Glutamatergic neuron (in vitro differentiated cells): ENCODE measurements at places on chromosomes 12 and 14.

DNA sequence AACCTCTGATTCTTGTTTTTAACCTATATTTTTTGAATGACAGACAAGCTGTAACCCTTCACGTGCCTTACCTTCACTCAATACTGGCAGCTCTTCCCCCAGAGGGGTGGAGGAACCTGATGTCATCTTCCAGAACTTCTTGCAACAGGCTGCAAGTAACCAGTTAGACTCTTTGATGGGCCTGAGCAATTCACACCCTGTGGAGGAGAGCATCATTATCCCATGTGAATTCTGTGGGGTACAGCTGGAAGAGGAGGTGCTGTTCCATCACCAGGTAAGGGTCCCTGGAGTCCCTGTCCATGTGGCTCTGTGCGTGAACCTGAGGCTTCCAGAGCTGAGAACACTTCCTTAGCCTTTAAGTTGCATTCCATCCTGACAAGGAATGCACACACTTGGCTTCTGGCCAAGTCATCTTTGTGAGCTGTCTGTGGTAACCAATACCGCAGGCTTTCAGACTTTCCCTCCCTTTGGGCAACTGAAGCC lies 22.7 kb downstream of the TRAFD1 start:
- DNase-seq, result no peak

- no peak for DNase-seq
Measured at GRCh38 chr14:78982551-78982950, 812.4 kb downstream of the NRXN3 start.

- no peak for DNase-seq
Measured at GRCh38 chr12:50936821-50937530, 15.4 kb upstream of the HIGD1C start.

DNA sequence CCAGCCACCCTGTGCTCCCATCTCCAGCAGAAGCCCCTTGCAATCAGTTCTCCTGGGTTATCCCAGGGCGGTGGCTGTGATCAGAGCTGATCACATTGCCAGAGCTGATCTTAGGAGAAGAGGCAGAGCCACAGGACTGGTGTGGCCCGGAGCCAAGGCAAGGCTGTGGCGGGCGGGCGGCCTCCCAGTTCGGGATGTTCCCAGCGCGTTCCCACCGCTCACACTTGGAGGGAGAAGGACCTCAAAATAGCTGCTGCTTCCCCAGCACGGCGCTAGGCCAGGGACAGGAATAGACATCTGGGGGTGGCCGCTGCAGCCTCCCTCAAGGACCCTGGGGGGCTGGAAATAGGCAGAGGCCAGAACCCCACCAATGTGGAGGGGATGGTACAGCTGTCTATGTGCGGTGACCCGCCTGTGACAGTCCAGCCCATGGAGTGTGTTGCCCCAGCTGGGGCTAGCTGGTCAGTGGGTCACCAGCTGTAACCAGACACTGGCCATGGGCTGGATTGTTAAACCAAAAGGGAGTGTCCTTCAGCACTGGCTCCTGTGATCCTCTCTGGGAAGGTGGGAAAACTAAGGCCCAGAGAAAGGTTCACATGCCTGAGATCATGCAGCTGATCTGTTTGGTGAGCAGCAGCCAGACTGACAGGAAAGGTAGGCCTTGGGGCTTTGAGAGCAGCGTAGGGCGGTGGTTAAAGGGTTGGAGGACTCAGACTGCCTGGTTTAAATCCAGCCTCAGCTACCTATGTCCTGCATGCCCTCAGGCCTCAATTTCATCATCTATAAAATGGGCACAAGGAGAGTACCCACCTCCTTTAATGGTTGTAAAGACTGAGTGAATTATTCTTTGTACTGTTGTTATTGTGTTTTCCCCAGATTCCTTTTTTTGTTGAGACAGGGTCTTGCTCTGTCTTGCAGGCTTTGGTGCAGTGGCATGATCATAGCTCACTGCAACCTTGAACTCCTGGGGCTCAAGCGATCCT lies 8.0 kb upstream of the POP5 start:
- DNase-seq, result no peak

GRCh38 chr12:10191865-10192264 lies 13.0 kb downstream of the TMEM52B start:
- DNase-seq, result no peak

- DNase-seq, result no peak
Measured at GRCh38 chr12:99810718-99811593, 163.4 kb downstream of the GARIN6 start.

- DNase-seq, result peak; percentile 40
Measured at GRCh38 chr12:27333403-27334009, 870 bp downstream of the BMAL2 start.

GRCh38 chr12:9037431-9037830 lies 48.1 kb downstream of the KLRG1 start:
- DNase-seq, result no peak

DNA sequence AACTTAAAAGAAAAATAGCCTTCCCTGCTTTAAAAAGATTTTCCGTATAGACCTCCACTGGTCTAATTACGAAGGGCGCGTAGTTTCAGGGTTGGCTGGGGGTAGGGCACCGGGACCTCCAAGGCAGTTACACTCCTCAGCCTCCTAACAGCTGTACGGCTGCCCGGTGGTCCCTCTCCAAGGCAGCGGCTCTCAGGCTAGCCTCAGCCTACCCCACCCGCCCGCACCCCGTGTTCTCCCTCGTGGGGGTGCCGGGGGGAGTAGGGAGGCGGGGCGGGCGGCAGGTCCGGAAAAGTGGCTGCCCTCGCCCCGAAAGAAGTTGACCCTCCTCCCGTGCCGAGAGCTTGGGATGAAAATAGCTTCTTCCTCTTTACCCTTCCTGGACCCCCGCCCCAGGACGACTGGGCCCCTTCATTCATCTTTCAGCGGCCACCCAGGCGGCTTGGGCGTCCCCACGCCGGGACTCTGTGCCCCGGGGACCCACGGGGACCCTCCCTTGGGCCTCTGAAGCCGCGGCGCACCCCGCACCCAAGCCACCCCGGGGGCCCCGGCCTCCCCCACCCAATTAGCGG lies 991 bp upstream of the RCOR1 start:
- peak; percentile 53 for DNase-seq

DNA sequence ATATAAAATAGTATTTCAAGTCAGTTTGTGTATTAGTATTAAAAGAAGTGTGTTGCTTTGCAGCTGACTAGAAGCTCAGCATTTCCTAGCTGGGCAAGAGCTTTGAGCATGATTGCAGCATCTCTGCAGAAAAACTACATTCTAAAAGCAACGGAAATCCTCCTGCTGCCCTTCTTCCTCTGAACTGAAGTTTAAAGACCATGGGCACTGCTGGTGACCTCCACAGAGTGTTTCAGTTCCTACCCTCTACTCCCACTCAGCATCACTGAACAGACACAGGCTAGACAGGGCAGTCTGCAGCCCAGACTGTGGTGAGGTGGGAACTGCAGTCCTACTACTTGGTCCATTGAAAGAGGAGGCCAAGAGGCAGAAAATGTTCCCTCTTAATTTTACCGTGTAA lies 59.0 kb downstream of the FAR2 start:
- DNase-seq, result no peak

- no peak for DNase-seq
Measured at GRCh38 chr12:100234591-100235304, 32.1 kb downstream of the DEPDC4 start.

DNA sequence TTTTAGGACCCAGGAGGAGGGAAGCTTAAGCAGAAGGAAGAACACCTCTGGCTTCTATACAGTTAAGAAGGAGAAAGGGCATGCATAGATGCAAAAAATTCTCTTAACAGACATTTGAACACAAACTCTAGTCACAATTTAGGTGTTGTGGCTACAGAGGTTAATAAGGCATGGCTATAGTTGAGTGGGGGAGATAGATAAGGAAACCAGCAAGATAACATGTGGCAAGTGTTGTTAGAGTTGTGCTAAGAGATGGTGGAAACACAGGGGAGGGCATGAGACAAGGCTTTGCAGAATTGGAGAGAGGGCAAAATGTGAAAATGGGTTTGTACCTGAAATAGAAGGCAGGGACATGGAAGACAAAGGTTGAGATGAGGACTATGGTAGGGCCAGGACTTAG lies 88.9 kb downstream of the MSRB3 start:
- no peak for DNase-seq

DNA sequence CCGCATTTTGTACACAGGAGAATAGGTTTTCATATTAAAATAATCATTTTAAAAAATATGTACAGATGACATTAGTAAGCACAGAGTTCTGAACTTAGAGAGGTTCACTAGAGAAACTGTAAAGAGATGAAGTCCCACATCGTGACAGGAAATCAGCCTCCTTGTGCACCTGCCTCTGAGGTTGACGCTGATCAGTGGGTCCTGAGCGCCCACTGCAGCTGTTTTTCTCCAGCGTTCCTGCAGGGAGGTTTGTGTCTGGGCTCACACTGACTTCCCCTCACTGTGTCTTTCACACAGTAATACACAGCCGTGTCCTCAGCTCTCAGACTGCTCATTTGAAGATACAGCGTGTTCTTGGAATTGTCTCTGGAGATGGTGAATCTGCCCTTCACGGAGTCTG lies 561.5 kb downstream of the TMEM121 start:
- no peak for DNase-seq

GRCh38 chr12:102564026-102564425 lies 83.7 kb upstream of the IGF1 start:
- no peak for DNase-seq

DNA sequence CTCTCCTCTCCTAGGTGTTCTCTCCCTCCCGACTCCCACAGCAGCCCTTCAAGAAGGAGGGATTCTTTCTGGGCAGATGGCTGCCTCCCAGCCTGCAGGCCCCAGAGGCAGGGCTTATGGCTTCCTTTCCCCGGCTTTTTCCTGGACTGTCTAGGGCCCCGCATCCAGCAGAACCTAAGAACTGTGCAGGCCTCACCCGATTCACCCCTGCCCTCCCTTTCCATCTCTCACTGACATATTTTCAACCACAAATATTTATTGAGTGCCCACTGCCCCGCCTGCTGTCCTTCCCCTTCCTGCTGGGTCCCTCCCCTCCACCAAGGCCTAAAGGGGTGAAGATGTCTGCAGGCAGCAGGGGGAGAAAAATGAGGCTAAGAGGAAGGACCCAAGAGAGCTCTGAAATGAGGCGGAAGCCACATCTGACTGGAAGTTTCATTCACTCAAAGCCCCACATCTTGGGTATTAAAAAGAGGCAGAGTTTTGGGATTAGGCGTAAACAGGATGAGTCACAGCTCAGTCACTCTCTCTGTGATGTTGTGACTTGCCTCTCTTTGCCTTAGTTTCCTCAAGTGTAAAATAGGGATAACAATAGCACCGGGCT lies 2.9 kb downstream of the SCNN1A start:
- DNase-seq, result no peak
